NCI-H1930 (cell line): ENCODE measurements at places on chromosomes 7 and 10.

DNA sequence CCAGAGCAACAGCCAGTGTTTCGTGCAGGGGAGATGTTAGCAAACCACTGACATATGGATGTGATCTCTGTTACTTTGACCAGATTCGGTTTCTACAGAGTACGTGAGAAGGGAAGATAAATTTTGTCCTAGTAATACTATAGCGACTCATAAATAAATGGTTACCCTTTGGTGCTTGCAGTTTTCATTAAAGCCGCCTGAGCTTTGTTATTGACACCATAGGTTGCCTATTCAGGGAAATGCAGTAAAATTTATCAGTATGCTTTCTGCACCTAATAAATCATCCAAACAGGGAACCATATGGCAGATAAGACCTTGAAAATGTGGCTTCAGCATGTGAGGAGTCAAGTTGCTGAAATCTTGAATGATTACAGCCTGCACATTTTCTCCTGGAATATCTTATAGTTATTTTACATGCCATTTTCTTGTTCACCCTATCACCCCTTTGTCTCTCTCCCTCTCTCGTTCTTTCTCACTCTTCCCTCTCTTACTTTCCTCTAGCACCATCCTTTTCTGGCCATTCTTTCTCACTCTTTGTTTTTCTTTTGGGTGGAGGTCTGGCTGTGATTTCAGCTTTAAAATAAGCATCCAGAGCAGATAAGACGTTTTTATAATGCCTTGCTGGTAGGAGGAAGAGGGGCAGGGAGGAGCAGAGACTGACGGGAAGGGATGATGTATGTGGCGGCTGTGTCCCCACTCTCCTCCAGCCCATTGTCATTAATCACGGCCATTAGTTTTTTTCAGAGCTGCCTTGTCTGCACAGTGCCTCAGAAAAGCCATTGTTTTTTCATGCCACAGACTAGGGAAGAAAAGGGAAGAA is 182.5 kb downstream of the LRMDA start:
- DNase-seq, result no peak

GRCh38 chr10:126955934-126956711 is 50.9 kb downstream of the DOCK1 start:
- DNase-seq, result no peak

- no peak for DNase-seq
Observed at GRCh38 chr7:98974906-98975816, 96.8 kb downstream of the TRRAP start.

DNA sequence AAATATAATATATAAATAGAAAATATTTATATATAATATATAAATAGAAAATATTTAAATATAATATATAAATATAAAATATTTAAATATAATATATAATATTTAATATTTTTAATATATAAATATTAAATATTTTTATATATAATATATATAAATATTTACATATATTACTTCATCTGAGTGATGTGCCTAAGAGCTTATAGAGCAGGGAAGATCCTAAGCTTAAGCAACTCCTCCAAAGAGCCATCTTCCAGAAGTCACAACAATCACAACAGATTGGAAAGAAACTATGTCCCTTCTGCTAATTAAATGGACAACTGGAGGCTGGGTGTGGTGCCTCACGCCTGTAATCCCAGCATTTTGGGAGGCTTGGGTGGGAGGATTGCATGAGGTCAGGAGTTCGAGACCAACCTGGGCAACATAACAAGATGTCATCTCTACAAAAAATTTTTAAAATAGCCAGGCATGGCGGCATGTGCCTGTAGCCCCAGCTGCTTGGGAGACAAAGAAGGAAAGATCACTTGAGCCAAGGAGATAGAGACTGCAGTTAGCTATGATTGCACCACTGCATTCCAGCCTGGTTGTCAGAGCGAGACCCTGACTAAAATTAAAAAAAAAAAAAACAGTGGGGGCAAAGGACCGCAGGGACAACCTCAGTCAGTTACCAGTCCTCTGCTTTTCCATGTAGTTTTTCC is 198.7 kb downstream of the SKIDA1 start:
- no peak for DNase-seq

DNA sequence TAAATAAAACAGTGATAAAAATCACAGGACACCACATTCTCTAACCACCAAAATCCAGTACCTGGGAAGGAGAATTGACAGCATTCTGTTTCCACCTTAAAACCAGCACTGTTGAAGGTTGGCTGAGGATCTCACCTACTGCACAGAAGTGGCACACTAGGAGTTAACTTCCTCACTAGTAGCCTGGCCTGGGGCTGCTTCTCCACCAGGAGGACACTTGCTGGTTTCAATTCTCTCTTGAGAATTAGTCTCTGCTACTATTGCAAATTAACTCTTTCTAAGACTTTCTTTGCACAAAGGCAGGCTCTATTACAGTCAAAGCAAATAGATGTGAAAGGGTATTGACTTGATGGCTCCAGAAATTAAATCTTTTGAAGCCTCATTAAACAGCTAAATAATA is 2.3 kb upstream of the CTTNBP2 start:
- no peak for DNase-seq

DNA sequence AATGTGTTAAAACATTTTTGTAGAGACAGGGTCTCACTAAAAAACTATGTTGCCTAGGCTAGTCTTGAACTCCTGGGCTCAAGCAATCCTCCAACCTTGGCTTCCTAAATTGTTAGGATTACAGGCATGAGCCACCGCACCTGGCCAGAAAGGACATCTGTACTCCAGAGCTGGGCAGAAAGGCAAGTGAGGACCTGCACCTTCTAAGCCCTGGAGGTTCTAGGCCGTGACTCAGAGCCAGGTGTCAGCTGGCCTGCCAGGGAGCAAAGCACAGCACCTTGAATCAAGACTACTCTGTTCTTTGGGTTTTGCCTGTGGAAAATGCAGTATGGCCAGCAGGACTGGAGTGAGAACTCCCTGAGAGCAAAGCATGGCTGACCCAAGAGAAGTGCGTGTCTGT is 396.5 kb downstream of the ADRA2A start:
- DNase-seq, result no peak

- no peak for DNase-seq
Observed at GRCh38 chr7:30888747-30889146, 22.9 kb upstream of the AQP1 start.
